ENCODE measurements at places on chromosomes 3 and 15.

DNA sequence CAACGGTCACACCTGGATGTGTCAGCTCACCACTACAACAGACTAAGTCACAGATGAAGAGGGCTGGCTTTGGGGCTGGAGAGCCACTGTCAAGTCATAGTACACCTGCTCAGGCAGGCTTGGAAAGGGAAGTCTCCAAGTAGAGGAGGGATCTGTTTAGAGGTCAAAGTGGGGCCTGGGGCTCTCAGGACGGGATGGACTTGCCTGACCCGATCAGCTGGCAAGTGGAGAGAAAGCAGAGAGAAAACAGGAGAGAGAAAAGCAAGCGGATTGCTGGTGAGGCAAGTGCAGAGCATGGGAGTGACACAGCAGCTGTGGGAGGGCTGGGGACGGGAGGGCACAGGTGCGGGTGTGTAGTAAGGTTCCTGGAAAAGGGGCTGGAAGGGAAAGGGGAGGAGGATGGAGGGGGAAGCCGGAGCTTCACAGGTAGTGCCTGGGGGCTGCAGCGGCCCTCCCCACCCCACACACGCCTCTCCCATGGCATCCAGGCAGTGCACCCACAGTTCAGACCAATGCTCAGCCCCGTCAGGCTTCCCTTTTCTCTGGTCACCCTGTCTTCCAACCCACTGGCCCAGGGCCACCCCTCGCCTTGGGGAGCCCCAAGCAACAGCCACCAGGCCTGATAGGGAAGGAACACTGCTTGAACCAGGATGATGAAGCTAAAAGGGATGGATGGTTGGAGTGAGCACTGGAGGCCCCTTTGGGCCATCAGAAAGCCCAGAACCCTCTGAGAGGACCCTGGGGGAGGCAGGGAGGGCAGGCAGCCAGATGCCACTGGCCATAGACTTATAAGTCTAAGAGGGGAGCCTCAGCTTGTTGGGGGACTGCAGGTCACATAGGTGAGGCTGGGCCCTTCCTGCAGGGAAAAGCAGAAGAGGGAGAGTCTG lies 8.5 kb downstream of the RPS17 start:
- peaks cover 10% of the 10 kb centered on the region for H3K36me3 ChIP-seq
- H3K4me3 ChIP-seq = no peak overlapping the region

DNA sequence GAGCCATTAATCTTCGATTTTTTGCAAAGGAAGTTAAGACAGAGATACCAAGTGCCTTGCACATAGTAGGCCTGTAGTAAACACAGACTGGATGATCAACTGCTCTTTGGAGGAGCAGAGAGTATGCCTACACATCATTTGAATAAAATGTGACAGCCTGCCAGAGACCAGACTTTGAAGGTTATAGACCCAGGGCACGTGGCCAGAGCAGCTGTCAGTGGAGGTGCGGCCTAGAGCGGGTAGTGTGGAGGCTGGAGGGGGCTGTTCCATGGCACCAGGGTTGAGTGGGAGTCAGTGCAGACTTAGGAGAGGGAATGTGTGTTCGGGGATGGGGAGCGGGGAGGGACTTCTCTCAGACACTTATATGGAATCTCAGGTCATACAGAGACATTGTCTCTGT lies 80.8 kb downstream of the SMAD3 start:
- H3K36me3 ChIP-seq = no peaks in the 10 kb centered on the region
- peaks cover 43% of the 10 kb centered on the region for H3K4me1 ChIP-seq

DNA sequence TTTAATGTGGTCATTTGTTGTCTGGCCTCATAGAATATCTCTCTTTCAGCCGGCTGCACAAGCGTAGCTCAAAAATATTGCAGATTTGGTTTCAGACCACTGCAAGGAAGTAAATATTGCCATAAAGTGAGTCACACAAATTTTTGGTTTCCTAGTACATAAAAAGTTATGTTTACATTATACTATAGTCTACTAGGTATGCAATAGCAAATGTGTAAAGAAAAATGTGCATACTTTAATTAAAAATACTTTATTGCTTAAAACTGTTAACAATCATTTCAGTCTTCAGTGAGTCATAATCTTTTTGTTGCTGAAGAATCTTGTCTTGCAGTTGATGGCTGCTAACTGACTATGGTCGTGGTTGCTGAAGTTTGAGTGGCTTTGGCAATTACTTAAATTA lies 425.1 kb upstream of the ROBO1 start:
- H3K4me1 ChIP-seq = no peaks in the 10 kb centered on the region
- no peak for DNase-seq
- no peak overlapping the region for H3K27ac ChIP-seq

DNA sequence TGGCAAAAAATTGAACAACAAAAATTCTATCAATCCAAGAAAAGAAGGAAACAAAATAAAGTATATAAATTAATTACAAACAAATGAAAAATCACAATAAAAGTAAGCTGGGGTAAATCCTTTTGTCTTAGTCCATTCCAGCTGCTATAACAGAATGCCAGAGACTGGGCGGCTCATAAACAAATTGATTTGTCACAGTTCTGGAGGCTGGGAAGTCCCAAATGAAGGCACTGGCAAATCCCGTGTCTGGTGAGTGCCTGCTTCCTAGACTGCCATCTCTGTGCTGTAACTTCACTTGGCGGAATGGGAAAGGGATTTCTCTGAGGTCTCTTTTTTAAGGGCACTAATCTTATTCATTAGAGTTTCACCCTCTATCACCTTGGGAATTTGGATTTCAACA lies 53.6 kb upstream of the RPL35A start:
- H3K36me3 ChIP-seq = no peaks in the 10 kb centered on the region
- no peak for DNase-seq
- no peaks in the 10 kb centered on the region for H3K27me3 ChIP-seq
- H3K27ac ChIP-seq = no peak overlapping the region

- H3K4me1 ChIP-seq = no peaks in the 10 kb centered on the region
- DNase-seq = peak; percentile 61
- no peak overlapping the region for H3K4me3 ChIP-seq
- H3K27me3 ChIP-seq = no peaks in the 10 kb centered on the region
These were observed 197.1 kb downstream of the UACA start for GRCh38 chr15:70566047-70566835.

- H3K4me1 ChIP-seq = peaks cover 42% of the 10 kb centered on the region
- no peak overlapping the region for H3K4me3 ChIP-seq
- no peaks in the 10 kb centered on the region for H3K27me3 ChIP-seq
- H3K27ac ChIP-seq = peak overlapping the region; percentile 92
- DNase-seq = peak; percentile 92
These were observed 50.3 kb downstream of the CHSY1 start for GRCh38 chr15:101201411-101202174.

GRCh38 chr15:69194025-69194827 lies 33.8 kb downstream of the GLCE start:
- H3K36me3 ChIP-seq = no peaks in the 10 kb centered on the region
- no peak overlapping the region for H3K4me3 ChIP-seq
- DNase-seq = no peak

DNA sequence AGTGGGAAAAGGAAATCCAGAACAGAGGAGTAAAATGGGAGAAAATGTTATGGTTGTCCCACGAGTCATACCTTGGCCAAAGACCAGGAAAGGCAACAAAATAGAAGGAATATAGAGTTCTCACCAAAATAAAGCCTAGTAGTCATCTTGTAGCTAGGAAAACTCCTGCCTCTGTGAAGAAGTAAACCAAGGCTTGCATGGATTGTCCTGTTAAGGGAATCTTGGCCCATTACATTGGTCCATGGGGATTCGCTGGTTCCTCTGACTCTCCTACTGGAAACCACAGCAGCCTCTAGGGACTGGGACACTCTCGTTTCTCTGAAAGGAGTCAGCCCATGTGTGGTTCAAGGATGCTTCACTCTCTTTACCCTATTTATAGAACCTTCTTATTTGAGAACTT lies 62.9 kb upstream of the FNDC3B start:
- no peak overlapping the region for H3K4me3 ChIP-seq
- H3K27me3 ChIP-seq = no peaks in the 10 kb centered on the region
- no peaks in the 10 kb centered on the region for H3K36me3 ChIP-seq
- DNase-seq = no peak

DNA sequence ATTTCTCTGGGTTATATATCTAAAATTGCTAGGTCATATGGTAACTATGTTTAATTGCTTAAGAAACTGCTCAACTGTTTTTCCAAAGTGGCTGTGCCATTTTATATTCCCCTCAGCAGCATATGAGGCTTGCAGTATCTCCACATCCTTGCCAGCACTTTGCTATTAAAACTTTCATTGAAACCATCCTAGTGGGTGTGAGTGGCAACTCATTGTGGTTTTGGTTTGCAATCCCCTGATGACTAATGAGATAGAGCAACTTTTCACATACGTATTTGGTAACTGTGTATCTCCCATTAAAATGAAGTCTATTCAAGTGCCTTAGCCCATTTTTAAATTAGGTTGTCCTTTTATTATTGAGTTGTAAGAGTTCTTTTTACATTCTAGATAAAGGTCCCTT lies 17.3 kb downstream of the KPNA1 start:
- no peak overlapping the region for H3K4me3 ChIP-seq
- H3K36me3 ChIP-seq = peaks cover 10% of the 10 kb centered on the region
- H3K27me3 ChIP-seq = no peaks in the 10 kb centered on the region
- DNase-seq = no peak
- H3K27ac ChIP-seq = no peak overlapping the region

GRCh38 chr3:12527757-12528143 lies 17.5 kb downstream of the MKRN2OS start:
- H3K4me1 ChIP-seq = no peaks in the 10 kb centered on the region
- no peak for DNase-seq
- no peak overlapping the region for H3K4me3 ChIP-seq
- peaks cover 15% of the 10 kb centered on the region for H3K36me3 ChIP-seq

DNA sequence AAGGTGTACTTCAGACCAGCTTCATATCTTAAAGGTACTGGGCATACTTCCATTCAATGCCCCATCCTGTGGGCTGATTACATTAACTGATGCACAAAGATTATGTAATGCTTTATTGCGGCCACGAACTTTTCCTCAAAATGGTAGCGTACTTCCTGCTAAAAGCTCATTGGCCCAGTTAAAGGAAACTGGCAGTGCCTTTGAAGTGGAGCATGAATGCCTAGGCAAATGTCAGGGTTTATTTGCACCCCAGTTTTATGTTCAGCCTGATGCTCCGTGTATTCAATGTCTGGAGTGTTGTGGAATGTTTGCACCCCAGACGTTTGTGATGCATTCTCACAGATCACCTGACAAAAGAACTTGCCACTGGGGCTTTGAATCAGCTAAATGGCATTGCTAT lies 3.4 kb downstream of the SKIL start:
- no peak overlapping the region for H3K4me3 ChIP-seq
- H3K4me1 ChIP-seq = peaks cover 12% of the 10 kb centered on the region
- H3K27me3 ChIP-seq = no peaks in the 10 kb centered on the region
- H3K36me3 ChIP-seq = peaks cover 15% of the 10 kb centered on the region

DNA sequence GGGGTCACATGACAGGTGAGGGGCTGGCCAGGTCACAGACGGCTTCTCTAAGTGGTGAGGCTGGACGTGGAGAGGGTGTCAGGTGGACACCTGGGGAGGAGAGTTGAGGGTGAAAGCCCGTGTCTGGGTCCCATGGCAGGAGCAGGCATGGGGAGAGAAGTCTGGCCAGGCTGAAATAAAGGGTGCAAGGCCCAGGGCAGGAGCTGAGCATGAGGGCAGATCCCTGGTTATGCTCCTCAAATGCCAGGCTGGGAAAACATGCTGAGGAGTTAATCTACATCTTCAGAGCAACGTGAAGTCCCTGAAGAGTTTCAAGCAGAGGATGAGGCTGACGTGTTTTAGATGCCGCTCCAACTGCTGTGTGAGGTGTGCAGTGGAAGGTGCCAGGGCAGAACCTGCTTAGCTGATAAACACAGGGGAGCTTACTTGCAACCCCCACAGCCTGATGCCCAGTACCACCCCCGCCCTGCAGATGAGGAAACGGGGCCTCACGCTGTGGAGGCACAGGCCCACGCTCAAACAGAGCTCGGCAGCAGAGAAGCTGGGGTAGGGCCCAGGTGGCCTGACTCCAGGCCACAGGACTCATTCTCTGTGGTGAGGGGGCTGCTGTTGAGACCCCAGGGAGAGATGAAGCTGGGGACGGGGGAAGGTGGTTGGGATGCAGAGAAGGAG lies 40.5 kb downstream of the HCN4 start:
- H3K27ac ChIP-seq = no peak overlapping the region
- DNase-seq = peak; percentile 2
- no peak overlapping the region for H3K4me3 ChIP-seq
- no peaks in the 10 kb centered on the region for H3K36me3 ChIP-seq
- no peaks in the 10 kb centered on the region for H3K27me3 ChIP-seq

DNA sequence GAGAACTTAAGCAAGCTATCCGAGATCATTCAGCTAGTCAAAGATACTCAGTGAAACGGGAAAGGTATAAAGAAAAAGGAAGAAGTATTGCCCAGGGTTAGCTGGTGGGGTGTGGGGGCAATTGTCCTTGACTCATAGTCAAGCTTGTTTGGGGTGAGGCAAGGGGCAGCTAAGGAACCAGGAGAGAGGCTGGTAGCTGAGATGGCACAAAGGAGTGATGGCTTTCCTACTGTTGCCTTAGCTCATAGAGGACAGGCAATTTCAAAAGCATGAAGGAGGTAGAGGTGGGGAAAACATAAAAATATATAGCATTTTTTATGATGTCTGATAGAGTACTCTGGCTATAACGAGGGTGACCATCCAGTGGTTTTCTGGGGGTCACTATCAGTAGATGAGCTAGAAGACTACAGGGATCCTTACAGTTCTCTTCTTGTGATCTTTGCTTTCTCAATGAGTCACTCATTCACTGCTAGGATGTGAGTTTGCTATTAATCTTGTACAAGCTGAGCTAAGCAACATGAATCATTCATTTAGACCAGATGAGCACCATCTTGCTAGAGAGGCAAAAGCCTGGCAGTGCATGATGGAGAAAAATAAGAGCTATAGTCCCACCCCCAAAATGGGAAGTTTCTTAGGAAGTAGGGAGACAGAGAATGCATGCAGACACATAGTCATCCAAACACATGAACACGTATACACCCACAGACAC lies 207.1 kb upstream of the PFN2 start:
- no peaks in the 10 kb centered on the region for H3K36me3 ChIP-seq
- no peak for DNase-seq
- H3K4me3 ChIP-seq = no peak overlapping the region
- no peaks in the 10 kb centered on the region for H3K4me1 ChIP-seq
- H3K27me3 ChIP-seq = no peaks in the 10 kb centered on the region
- H3K27ac ChIP-seq = no peak overlapping the region

DNA sequence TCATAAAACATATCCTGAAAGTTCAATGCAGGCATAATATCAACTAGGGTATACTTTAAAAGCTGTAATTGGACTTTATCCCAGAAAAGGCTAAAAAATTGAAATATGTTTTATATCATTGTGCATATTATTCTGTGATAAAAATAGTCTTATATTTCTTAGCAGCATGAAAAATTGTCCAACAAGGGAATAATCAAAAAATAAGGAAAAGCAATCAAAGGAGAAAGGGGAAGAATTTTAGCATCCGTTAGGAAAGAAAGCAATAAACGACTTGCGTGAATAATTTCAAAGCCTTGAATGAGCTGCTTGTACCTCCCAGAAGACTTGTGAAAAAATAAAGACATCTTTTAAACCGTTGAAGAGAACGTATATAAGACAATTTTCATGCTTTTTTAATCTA lies 1369.8 kb upstream of the GBE1 start:
- no peaks in the 10 kb centered on the region for H3K36me3 ChIP-seq
- DNase-seq = no peak
- no peak overlapping the region for H3K27ac ChIP-seq
- no peaks in the 10 kb centered on the region for H3K4me1 ChIP-seq

Measured in lung (tissue), 17 donors.